ENCODE measurements at places on chromosomes 11 and 22. TPM values are rescaled to one million over a fixed set of nuclear protein-coding genes. Genes with fewer than 3 reads are reported as not detected.

OR2AG2 gene
- not detected for polyA plus RNA-seq

CALCA gene
- 0.20 TPM for polyA plus RNA-seq

SYT13 gene
- 12.8 TPM for polyA plus RNA-seq

SLC22A25 gene
- polyA plus RNA-seq: not detected

MRGPRX3 gene
- polyA plus RNA-seq: not detected

CAVIN3 gene
- polyA plus RNA-seq: 72.4 TPM

MAP6 gene
- 3.8 TPM for polyA plus RNA-seq

PANX2 gene
- 0.68 TPM for polyA plus RNA-seq

F2 gene
- not detected for polyA plus RNA-seq

PGR gene
- 2.1 TPM for polyA plus RNA-seq

B4GAT1 gene
- polyA plus RNA-seq: 60.2 TPM

Measured in right cardiac atrium (tissue), 5 donors.